ENCODE measurements at places on chromosomes 13 and 19.
A peak's percentile ranks its signal among the peaks of the same experiment; 100 is the strongest.

DNA sequence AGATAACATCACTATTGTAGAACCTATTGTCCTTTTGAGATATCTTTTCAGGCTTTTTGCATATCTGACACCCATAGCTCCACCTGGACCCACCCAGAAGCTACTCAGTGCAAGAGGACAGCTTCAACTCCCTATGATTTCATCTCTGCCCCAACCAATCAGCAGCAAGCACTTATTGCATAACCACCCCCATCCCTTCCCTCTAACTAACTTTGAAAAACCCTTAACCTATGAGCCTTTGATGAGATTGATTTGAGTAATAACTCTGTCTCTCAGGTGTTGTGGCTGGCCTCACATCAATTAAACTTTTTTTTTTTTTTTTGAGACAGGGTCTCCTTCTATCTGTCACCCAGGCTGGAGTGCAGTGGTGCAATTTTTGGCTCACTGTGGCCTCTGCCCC, 13.4 kb upstream of the MTRF1 start:
- DNase-seq: no peak

- peak; percentile 84 for DNase-seq
These were observed 224.7 kb downstream of the GGACT start for GRCh38 chr13:100363874-100364273.

DNA sequence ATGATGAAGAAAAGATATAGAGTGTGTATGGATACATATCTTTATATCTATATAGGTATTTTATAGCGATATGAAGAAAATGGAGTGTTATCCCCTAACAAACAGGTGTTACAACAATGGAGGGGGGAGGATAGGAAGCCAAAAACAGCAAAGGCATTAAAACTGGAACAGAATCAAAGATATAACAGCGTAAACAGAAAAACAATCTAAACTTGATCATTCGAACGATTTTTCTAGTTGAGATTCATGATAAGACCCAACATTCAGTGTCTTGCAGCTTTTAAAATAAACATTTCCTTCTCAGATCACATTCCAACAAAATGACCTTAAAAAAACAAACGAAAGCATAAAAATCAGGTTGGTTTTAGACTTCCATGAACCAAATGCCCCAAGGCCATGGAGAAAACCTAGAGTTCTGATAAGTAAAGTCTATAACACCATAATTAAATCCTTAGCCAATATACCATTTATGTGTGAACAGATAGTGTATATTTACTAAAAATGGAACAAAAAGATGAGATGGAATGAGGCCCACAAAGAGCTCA, 55.7 kb downstream of the CAB39L start:
- DNase-seq: no peak

GRCh38 chr13:99277629-99278028, 19.4 kb upstream of the GPR18 start:
- DNase-seq: no peak

DNA sequence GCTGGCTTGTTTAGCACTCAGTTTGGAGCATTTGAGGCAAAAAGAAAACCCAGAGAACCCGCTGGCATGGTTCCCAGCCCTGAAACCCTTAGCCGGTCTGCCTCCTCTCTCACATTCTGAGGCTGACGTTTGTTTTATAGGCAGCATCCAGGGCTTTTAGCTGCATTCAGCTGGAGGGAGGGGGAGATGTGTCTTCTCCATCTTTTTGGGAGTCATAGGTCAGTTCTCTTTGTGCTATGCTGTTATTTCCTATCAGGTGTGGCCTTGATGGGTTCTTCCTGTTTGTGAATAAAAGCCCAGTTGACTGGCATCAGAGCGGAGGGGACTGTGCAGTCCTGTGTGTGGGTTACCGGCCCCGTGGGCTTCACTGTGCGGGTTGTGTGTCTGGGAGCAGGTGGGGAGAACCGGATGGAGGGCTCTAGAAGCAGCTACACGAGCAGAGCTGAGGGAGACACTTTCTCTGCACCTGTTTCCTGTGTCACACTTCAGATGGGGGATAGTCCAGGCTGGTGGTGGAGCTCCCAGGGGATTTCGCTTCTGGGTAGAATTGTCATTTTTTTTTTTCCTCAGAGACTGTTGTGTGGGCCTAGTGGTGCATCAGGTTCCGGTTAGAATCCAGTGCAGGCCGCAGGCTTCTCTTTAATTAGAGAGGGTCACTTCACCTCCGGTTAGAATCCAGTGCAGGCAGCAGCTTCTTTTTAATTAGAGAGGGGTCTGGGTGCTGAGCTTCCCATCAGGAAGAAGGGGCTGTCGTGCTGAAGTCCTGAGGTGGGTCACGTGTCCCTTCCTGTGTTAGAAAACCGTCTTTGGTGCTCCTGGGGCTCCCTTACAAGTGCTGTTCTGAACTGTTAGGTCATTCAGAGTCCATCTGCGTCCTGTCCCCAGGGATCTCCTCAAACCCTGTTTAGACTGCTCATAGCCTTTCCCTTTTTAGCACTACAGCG, 69.6 kb downstream of the ARHGEF7 start:
- no peak for DNase-seq

DNA sequence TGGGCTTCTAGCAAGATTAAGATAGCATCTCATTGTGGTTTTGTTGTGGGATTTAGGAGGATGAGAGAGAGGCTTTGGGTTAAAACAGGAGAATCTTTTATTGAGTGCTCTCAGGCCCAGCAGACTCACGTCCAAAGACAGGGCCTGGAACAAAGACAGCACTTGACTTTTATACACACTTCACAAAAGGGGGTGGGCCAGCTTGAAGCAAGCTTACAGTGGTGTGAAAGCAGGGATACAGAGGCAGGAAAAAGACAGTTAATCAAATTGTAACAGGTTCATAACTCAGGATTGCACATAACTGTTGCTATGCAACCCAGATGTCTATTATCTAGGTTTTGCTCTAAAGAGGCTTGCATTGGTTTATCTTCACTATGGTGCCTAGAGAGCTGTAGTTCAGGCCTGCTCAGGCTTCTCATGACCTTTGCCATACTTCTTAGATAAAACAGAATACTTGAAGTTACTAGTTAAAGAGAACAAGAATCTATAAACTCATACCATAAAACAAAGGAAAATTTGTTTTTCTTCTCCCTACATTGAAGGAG, 42.2 kb upstream of the CEACAM21 start:
- DNase-seq: no peak

- peak; percentile 32 for DNase-seq
These were observed 207.4 kb downstream of the NHLRC3 start for GRCh38 chr13:39245688-39246087.

DNA sequence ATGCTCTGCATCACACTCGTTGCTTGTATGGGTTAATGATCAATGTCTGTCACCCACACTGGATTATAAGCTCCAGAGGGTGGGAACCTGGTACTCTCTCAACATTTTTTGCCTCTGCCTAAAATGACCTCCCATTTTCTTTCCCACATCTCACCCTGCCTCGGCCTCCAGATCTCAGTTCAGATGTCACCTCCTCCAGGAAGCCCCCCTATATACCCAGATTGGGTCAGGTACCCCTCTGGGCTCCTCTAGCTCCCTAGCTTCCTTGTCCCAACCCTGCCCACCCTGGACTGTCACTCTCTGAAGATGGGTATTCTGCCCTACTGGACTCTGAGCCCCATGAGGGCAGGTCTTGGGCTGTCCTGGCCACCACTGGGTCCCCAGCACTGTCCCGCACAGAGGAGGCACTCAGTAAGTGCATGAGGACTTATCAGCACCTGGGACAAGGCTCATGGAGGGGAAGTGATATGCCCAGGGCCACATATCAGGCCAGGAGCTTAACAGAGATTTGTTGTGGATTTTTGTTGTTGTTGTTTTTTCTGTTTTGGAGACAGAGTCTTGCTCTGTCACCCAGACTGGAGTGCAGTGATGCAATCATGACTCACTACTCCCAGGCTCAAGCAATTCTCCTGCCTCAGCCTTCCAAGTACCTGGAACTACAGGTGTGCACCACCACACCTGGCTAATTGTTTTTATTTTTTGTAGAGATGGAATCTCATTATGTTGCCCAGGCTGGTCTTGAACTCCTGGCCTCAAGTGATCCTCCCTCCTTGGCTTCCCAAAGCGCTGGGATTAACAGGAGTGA, 23.8 kb downstream of the PRKD2 start:
- no peak for DNase-seq

DNA sequence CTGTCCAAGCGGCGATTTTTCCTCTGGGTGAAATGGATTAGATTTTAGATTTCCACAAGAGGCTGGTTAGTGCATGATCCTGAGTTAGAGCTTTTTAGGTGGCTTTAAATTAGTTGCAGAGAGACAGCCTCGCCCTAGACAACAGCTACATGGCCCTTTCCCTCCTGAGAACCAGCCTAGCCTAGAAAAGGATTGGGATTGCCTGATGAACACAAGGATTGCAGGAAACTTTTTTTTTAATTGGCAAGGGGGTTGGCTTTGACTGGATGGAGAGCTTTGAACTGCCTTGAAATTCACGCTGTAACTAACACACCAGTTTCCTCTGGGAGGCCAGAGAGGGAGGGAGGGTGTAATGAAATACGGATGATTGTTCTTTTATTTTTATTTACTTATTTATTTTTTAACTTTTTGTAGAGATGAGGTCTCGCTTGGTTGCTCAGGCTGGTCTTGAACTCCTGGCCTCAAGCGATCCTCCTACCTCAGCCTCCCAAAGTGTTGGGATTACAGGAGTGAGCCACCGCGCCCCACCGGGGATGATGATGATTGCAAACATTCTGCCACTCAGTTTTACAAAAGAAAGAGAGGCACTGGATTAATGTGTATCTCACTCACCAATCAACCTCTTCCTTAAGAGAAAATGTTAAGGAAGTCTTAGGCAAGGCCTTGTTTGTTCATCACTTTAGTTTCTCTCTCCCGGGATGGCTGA, 1.9 kb downstream of the LDLR start:
- no peak for DNase-seq

- no peak for DNase-seq
These were observed 32.3 kb downstream of the LPAR6 start for GRCh38 chr13:48380581-48380980.

GRCh38 chr19:5045956-5046338, 77.0 kb downstream of the KDM4B start:
- DNase-seq: no peak

GRCh38 chr19:27885359-27885758, 1327.6 kb downstream of the UQCRFS1 start:
- no peak for DNase-seq

- DNase-seq: no peak
These were observed 13.2 kb downstream of the RNF17 start for GRCh38 chr13:24777171-24777570.

GRCh38 chr13:20332361-20333096, 100.4 kb upstream of the GJB6 start:
- no peak for DNase-seq

DNA sequence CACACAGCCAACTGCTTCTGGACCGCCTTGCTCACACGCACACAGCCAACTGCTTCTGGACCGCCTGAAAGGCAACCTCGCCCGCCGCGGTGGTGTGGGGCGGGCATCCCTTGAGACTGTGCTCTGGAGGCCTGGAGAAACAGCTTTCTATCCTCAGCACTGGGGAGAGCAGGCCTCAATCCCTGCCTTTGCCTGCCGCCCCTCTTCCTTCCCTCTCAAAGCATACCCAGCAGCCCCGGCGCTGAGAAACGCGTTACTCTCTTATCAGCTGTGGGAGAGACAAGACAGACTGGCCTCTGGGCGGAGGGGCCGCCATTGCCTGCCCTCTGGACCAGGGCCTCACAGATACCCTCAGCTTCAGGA, 2.9 kb downstream of the LIPE start:
- no peak for DNase-seq

DNA sequence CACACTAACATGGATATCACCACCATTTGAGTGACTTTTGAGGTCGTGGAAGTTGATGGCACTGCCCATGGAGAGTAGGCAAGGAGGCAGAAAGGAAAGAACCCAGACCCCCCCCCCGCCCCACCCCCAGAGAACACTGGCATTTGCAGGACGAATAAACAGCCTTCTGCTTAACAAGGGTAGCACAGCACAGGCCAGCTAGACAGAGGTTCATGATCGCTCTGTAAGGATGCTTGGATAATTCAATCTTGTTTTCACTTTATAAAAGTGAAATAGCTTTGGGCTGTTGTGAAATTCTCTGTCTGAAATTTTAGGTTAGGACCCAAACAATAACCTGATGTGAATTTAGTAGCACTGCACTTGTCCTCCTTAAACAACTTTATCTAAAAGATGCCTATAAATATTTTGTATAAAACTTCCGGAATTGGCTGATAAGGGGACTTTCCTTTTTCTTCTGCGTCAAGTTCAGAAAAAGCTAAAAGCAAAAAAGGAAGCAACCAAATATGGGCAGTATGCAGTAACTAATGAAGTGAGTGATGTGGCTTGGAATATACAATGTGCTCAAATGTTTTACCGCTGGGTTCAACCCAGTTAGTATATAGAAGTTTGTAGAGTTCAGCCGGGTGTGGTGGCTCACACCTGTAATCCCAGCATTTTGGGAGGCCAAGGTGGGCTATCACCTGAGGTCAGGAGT, 163.7 kb downstream of the SHISA2 start:
- DNase-seq: no peak

DNA sequence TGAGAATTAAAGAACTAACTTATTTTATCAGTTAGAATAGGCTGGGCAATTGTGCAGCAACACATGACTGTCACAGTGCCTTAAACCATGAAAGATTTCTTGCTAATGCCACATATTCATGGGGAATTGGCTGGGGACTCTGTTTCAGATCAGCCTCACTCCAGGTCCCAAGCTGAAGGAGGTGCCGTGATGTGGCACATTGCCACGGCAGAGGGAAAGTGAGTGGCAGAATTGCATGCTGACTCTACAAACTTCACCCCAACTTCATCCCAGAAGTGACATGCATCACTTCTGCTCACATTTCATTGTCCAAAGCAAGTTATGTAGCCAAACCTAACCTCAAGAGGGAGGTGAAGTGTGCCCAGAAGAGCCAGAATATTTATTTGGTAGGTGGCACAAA, 37.8 kb downstream of the OLFM4 start:
- DNase-seq: no peak

GRCh38 chr13:45439781-45440462, 21.7 kb upstream of the SLC25A30 start:
- no peak for DNase-seq

GRCh38 chr13:100461309-100462030, 127.1 kb downstream of the GGACT start:
- peak; percentile 84 for DNase-seq

DNA sequence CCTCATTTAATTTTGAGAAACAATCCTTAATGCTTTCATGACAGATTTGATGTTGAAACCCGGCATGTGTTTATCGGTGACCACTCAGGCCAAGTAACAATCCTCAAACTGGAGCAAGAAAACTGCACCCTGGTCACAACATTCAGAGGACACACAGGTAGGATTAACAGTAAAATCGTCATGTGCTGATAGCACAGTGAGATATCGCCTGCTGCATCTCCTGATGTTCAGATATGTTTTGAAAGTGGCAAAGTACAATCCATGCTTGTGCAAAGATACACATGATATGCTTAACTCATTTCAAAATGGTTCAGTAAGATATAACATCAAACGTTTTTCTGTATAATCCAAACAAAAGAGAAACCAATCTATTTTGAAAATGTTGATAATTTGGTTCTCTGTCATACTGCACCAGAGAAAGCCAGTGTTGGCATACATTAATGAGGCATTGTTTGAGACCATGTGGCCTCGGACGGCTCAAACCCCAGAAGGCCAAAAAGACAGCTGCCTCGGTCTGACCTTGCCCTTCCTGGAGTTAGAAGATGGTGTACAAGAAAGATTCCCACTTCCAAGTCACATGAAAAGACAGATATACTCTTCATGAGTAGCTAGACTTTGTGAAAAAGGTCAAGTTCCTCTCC, 76.2 kb downstream of the DHRS12 start:
- DNase-seq: no peak

GRCh38 chr13:99733346-99733745, 232.1 kb downstream of the TM9SF2 start:
- DNase-seq: no peak

- DNase-seq: no peak
These were observed 97.5 kb downstream of the FOXO1 start for GRCh38 chr13:40569024-40569350.

- DNase-seq: no peak
These were observed 287.4 kb downstream of the PCDH17 start for GRCh38 chr13:57918913-57919312.
